ENCODE measurements at places on chromosomes 3 and 15. TPM values are rescaled to one million over a fixed set of nuclear protein-coding genes. Genes with fewer than 3 reads are reported as not detected.

Gene MRAS
- total RNA-seq = 10.2 TPM

Gene NANOGP8
- not detected for total RNA-seq

Gene TMEM207
- not detected for total RNA-seq

Gene ADAMTS7
- total RNA-seq = 6.2 TPM

Gene DPPA2
- total RNA-seq = not detected

Gene DYNLT2B
- total RNA-seq = 24.0 TPM

Gene CHDH
- 1.4 TPM for total RNA-seq

Gene MOBP
- total RNA-seq = not detected

Gene EHD4
- 9.4 TPM for total RNA-seq

Data from A549 treated with ZK216348 at 1 μM for 4 hours (cell line).